Progenitor cell of endocrine pancreas (in vitro differentiated cells): ENCODE measurements at places on chromosomes 2 and 18. TPM values are rescaled to one million over a fixed set of nuclear protein-coding genes. Genes with fewer than 3 reads are reported as not detected.

EHBP1 gene
- 45.6 and 49.9 TPM in 2 replicates for total RNA-seq

CXCR1 gene
- not detected in 2 replicates for total RNA-seq

GRCh38 chr18:54257015-54257414 is 12.3 kb upstream of the POLI start:
- DNase-seq, result no peak

- no peak for DNase-seq
Measured at GRCh38 chr2:11427224-11427623, 38.7 kb downstream of the E2F6 start.

MAP3K19 gene
- not detected in 2 replicates for total RNA-seq

NAB1 gene
- total RNA-seq, result 57.1 and 64.1 TPM in 2 replicates

GRCh38 chr2:221334481-221335218 is 237.5 kb downstream of the EPHA4 start:
- DNase-seq, result no peak

GRCh38 chr2:167570370-167570769 is 677.0 kb downstream of the STK39 start:
- no peak for DNase-seq

POU3F3 gene
- not detected in 2 replicates for total RNA-seq

- peak; percentile 11 for DNase-seq
Measured at GRCh38 chr2:38074058-38074763, 1.7 kb downstream of the CYP1B1 start.

SLC14A1 gene
- total RNA-seq, result 0.31 and 0.50 TPM in 2 replicates

NETO1 gene
- 52.4 and 57.5 TPM in 2 replicates for total RNA-seq

- DNase-seq, result no peak
Measured at GRCh38 chr18:79744625-79745024, 53.1 kb upstream of the KCNG2 start.

GRCh38 chr18:40553029-40553428 is 1402.0 kb upstream of the PIK3C3 start:
- DNase-seq, result no peak

- DNase-seq, result no peak
Measured at GRCh38 chr2:235661167-235661937, 167.5 kb downstream of the AGAP1 start.

GRCh38 chr2:239688122-239688681 is 287.4 kb upstream of the HDAC4 start:
- DNase-seq, result no peak

RUFY4 gene
- not detected in 2 replicates for total RNA-seq

WNT6 gene
- 0.72 and 1.5 TPM in 2 replicates for total RNA-seq

DNA sequence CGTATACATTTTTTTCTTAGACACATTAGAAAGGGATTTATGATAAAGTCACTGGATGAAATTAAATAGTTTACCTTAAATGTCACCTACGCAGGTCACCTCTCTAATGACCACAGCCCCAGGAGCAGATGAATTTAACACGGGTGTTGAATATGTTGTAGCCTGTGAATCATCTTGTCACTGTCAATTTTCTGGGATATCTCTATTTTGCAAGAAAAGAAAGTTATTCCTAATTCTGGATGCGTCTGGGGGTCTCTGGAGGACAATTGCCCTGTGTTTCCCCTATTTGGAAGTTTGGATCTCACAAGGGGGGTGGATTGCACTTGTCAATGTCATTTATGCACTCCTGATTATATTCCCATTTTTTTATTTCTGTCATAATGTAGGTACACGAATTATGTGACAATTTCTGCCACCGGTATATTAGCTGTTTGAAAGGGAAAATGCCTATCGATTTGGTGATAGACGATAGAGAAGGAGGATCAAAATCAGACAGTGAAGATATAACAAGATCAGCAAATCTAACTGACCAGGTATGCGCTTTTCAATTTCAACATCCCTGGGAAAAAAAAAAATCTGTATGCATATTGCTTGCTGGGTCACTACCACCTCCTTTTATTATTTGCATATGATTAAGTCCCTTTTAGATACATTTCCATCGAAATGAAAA is 7.7 kb downstream of the MEIS1 start:
- DNase-seq, result no peak

DNA sequence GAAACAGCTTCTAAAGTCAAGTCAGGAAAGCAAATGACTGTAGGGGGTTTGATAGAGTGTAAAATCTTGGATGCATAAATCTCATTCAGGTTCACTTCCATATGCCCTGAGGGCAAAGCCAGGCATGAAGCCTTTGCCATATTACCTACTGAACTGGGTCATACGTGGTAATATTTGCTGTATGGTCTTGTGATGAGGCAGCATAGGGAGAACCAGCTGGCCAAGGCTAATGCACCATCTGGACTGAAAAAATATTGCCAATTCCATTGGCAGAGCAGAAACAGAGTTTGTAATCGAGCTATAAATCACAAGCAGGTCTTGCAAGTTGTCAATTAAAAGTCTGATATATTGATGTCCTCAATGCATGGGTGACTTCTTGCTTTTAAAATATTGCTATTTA is 243.8 kb downstream of the ERBB4 start:
- DNase-seq, result no peak

DNA sequence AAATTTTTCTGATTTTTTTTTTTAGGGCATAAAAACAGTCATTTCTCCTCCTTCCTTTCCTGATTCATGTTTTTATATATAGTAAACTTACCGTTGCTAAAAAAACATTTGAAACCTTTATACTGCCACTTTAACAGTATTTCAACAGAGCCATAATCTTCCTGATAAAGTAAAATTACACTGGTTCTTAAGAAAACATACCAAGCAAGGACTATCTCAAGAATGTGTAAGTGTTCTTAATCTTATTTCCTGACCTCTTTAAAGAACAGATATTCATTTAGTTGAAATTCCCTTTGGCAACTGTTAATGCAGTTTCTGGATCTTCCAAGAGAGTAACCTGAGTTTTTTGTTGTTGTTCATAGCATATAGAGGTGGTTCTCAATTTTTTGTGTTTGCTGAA is 26.6 kb upstream of the COLEC12 start:
- no peak for DNase-seq

DNA sequence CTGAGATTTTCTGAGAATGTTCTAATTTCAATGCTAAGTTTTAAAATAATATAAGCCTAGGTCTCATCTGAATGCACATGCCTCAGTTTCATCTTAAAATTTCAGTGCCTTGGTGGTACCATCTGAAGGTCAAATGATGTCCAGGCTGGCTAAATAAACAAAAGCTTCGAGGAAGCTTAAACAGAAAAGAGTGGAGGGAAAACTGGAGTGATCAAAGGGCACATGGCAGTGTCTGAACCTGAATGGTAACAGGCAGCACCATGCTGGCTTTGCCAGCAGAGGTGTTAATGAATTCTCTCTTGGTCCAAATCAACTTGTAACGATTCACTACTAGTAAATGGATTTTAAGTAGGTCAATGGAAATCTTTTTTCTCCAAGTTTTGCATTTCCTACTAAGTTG is 158.4 kb upstream of the MEX3C start:
- DNase-seq, result no peak

DNA sequence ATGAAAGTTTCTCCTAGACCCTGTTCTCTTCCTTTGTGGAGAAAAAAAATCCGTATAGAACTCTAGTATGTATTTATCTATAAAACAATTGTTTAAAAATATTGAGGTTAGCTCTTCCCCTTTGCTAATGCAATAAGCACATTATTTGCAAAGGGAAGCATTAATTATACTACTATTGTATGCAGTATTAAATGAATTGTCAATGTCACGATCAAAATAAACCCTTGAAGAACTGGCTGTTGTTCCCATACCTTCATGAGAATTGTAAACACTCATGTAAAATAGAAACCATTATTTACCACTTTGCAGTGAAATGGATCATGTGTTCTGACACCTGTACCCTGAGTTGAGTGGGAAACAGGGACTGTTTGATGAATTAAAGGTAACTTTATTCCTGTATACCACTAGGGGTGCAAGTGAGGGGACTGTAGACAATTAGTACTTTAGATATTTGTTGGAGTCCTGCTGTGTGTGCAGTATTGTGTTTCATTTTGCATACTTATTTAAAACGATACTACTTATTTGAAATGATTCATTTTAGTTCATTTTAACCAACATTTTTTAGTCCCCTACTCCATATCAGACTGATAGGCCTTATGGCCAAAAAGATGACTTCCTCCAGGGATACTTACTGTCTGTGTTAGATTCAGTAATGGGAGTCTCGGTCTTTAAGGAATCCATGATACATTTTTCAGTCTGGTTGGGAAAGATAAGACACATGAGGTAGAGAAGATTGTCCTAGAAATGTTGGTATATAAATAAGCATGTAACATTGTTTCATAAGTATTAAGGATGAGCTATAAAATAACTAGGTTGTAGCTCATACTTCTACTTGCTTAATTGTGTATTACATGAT is 7.9 kb downstream of the PKP4 start:
- DNase-seq, result no peak

NPC1 gene
- total RNA-seq, result 35.1 and 36.0 TPM in 2 replicates

DNA sequence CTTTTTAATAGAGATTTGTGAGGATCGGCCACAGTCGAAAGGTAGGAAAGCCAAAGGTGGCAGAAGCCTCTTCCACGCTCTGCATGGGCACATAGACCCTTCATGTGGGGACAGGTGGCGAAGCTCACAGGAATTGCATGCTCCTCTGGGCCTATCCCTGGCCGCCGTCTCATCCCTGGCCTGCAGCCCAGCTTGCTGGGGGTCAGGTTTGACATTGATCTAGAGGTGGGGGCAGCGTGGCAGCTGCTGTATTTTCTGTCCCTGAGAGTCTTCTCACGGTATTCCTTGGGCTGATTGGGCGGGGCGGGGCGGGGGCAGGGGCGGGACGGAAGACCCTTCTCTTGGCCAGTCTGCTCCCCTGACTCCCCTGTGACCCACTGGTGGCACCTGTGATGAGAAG is 48.9 kb downstream of the STK25 start:
- DNase-seq, result no peak

TBR1 gene
- total RNA-seq, result not detected in 2 replicates

DNA sequence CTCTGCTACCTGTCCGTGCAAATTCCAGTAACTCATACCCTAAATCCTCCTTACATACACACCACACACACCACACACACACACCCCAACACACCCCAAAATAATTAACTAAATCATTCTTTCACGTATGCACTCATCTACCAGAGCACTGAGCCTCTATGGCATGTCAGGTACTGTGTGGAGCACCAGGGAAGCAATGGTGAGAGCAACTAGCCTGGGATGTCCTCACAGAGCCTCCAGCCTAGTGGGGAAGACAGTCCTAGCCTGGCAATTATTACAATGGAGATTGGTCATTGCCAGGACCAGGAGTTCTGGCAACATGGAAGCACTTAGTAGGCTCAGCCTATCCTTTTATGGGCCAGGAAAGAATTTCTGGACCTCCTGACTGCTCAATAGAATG is 72.7 kb upstream of the LCLAT1 start:
- DNase-seq, result no peak

- no peak for DNase-seq
Measured at GRCh38 chr2:30949435-30949834, 142.2 kb upstream of the CAPN13 start.

- no peak for DNase-seq
Measured at GRCh38 chr2:239275044-239275685, 125.7 kb downstream of the HDAC4 start.

DNA sequence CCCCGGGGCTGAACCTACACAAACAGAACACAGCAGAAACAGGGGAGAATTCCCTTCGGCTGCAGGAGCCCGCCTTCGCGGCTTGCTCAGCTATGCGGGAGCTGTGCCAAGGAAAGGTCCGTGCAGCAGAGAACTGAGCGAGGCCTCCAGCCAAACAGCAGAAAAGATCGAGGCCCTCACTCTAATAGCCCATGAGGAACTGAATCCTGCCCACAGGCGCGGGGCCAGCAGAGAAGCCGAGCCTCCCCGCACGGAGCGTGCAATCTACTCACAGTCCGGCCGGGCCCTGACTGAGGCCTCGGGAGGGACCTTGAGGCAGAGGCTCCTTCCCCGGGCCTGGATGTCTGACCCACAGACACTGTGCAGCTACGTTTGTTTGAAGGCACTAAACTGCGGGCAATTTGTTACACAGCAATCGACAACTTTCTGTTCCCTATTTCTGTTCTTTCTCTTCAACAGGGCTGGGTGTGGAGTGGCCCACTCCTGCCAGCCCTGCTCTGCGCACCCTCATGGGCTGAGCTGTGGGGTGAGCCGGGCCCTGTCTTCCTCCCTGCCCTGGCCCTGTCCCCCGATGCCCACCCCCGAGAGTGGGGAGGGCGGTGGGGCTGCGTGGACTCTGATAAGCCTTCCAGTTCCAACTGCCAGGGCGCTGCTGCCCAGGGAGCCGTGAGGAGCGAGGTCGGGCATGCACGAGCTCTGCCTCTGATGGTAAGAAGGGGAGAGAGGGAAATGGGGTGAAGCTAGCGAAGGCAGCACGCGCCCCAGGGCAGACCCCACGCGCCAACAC is 13.7 kb downstream of the HES6 start:
- no peak for DNase-seq

DNA sequence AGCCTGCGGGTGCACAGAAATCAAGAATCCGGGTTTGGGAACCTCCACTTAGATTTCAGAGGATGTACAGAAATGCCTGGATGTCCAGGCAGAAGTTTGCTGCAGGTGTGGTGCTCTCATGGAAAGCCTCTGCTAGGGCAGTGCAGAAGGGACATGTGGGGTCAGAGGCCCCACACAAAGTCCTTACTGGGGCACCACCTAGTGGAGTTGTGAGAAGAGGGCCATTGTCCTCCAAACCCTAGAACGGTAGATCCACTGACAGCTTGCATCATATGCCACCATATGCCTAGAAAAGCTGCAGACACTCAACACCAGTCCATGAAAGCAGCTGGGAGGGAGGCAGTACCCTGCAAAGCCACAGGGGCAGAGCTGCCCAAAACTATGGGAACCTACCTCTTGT is 833.0 kb downstream of the TMEM182 start:
- no peak for DNase-seq

DNA sequence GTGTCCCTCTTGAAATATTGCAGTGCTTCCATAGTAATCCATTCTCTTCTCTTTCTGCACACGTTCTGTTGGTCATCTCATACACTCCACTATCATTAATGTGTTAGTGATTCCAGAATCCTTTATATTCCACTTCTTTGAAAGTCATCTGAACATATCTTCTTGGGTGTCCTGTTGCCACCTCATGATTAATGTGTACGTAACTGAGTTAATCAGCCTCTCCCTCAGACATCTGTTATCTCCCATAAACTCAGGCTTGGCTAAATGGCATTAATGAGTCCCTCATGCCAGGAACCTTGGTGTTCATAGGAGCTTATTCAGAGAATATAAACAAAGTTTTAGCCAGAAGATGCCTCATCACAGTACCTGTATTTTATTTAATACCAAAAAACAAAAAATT is 126.4 kb downstream of the NCOA1 start:
- no peak for DNase-seq
